ENCODE measurements at places on chromosomes 2 and 18.

- no peak for DNase-seq
These were observed 11.6 kb upstream of the TGFA start for GRCh38 chr2:70565039-70565731.

GRCh38 chr2:121348128-121348740, 63.2 kb upstream of the TFCP2L1 start:
- DNase-seq, result no peak

DNA sequence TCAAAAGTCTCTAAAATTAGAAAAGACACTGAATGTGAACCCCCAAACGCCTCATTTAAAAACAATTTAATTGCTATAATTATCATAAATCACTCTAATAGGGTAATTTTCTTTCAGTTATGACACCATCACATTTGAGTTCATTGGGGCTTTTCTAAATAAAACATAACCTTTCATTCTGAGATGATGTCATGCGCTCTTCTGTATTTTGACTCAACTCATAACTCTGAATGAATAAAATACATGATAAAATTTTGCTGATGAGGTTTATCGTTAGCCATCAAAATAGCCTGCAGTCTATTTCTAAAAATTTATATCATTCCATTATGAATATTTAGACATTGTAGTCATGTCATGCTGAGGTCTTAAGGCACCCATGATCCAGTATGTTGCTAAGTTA, 1099.7 kb downstream of the SUCLG1 start:
- no peak for DNase-seq

DNA sequence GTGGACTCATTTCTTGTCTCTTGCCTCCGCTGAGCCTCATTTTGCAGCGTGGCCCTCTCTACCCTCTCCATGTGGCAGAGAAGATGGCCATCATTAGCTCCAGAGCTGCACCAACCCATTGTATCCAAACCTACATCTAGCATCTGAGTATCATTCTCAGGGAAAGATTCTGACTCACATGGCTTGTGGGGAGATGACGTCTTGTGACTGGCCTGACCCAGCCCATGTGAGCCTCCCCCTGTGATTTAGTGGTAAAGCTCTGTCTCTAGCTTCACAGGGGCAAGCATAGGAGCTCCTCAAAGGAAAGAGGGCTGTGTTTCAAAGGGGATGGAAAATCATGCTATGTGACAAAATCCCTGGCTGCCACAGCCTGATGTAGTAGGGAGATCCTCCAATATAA, 87.4 kb upstream of the RBMS1 start:
- DNase-seq, result peak; percentile 76

GRCh38 chr2:18860179-18860578, 270.8 kb upstream of the NT5C1B start:
- peak; percentile 30 for DNase-seq

DNA sequence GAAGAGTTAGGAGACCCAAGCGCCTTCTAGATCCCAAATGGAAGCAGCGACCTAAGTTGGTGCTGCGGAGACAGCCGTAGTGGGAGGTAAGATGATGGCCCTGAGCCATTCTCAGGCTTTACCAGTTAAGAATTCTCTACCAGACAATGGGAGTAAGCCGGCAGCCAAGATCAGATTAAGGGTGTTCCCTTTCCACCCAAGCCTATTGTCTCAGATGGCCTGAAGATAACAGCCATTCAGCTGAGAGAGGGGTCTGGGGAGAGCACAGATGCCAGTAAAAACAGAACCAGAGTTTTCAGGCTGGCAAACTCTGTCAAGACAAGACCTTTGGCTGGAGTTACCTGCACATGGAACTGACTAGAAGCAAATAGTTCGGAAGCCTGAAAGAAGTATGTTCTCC, 191.7 kb upstream of the HAAO start:
- DNase-seq, result no peak

- DNase-seq, result peak; percentile 76
These were observed 99.3 kb downstream of the SPATS2L start for GRCh38 chr2:200405599-200406298.

- DNase-seq, result no peak
These were observed 980 bp downstream of the OBSL1 start for GRCh38 chr2:219570194-219570923.

- DNase-seq, result no peak
These were observed 40.2 kb downstream of the RTP5 start for GRCh38 chr2:241909769-241910168.

GRCh38 chr2:239943991-239944631, 81.0 kb downstream of the NDUFA10 start:
- no peak for DNase-seq

GRCh38 chr2:163698857-163699256, 37.0 kb downstream of the FIGN start:
- DNase-seq, result no peak

- no peak for DNase-seq
These were observed 43.0 kb upstream of the ACADL start for GRCh38 chr2:210268281-210268680.

DNA sequence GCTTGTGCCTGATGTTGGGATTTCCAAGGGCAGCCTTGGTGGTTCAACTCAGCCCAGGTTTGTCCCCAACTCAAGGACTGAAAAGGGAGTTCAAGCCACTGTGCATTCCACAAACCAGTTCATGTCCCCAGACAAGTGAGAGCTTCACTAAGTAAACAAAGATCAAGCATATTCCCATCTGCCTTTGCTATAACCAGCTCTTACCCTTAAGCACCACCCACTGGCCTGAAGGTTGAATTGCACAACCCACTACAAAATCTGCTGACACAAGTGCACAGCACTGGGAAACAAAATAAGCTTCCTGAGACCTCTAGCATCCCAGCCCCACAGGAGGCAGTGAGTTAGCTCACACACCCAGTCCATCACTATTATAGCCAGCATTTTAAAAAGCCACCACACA, 516.7 kb downstream of the NR4A2 start:
- DNase-seq, result no peak
